ENCODE measurements at places on chromosomes 11 and 22.

GRCh38 chr22:20571078-20571503 lies 63.7 kb downstream of the MED15 start:
- no peak for DNase-seq

- no peak for DNase-seq
These were observed 7.3 kb upstream of the AMBRA1 start for GRCh38 chr11:46601129-46601528.

DNA sequence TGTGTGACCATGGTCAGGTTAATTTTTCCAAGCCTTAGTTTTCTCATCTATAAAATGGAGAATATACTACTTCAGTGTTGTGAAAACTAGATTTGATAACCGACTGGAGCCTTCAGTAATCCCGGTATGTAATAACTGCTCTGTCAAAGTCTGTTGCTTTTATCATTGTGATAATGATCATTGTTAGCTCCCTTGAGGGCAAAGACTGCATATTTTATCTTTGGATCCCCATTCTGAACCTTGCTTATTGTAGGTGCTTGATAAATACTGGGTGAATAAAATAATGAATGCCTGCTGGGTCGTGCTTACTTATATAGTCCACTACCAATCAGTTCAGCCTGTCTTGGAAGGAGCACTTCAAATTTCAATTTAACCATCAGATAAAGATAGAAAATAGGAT lies 105.3 kb downstream of the ARFGAP2 start:
- DNase-seq: no peak

- DNase-seq: no peak
These were observed 749.8 kb upstream of the ARHGAP42 start for GRCh38 chr11:99937330-99937729.

DNA sequence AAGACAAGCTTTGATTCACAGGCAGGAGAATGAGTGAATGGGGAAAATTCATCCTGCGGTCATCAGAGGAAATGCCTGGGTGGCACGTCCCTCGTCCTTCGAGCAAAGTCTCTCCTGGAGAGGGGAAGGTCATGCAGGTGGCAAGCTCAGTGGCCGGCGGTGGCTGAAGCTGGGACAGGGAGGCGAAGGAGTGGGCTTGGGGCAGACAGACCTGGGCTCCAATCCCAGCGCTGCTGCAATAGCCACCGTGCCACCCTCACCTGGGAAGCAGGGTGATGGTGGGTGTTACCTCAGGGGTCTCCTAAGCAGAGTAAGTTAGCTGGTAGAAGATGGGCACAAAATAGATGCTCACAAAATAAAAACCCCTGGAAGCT lies 22.4 kb upstream of the CACNG2 start:
- no peak for DNase-seq

DNA sequence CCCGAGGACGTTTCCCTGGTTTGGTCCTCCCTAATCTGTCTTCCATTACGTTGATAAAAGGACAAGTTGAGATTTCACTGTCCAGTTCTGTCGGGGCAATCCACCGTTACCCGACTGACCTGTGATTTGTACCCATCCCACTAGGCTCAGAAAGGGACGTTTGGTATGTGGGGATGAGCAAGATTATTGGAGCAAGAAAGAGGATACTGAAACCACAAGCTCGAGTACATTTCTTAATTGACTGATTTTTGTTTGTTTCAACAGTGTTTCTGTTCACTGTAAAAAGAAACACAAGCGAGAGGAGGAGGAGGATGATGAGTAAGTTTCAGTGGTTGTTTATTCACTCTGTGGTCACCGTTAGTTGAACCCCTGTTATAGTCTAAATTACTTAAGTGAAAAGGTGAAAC lies 969 bp downstream of the CCDC117 start:
- DNase-seq: no peak

DNA sequence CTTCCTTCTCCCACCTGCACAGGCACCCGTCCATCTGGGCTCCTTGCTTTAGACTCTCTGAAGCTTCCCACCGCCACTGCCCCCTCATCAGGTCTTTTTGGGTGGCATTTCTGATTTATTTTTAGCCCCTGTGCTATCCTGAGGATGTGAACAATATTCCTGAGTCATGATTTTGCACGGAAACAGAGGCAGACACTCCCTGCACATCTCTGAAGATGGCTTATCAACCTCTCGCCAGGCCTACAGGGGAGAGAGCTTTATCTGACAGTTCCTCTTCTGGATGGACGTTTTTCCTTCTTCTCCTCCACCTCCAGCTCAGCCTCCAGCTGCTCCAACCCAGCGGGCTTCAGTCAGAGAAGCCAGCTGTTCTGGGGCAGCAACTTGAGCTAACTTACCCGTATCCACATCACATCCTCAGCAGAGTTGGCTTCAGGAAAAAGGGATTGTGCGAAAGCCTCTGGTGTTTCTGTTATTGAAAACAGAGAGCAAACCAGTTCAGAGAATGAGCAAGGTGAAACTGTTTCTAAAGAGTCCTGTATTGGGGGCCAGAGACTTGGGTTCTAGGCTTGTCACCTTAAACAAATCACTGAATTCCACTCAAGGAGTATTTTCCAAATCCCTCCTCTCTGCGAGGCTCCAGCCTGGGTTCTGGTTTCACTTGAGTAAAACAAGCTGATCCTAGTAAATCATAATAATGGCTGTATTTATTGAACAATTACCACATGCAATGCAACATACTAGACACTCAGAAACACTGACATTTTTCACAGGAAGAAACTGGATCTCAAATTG lies 33.1 kb upstream of the ETS1 start:
- DNase-seq: no peak

- no peak for DNase-seq
These were observed 2.6 kb upstream of the LRFN4 start for GRCh38 chr11:66854231-66854661.

DNA sequence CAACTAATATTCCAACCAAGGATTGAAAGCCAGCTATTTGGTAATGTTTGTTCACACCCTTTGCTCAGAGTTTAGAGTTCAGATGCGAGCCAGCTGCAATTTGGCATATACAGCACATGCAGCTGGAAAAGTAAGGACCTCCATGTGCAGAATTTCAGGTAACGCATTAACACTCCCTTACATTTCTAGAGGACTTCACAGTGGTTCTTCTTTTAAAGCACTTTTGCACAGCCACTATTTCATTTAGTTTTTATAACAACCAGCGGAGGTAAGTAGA lies 3.4 kb downstream of the POU2AF3 start:
- DNase-seq: no peak

DNA sequence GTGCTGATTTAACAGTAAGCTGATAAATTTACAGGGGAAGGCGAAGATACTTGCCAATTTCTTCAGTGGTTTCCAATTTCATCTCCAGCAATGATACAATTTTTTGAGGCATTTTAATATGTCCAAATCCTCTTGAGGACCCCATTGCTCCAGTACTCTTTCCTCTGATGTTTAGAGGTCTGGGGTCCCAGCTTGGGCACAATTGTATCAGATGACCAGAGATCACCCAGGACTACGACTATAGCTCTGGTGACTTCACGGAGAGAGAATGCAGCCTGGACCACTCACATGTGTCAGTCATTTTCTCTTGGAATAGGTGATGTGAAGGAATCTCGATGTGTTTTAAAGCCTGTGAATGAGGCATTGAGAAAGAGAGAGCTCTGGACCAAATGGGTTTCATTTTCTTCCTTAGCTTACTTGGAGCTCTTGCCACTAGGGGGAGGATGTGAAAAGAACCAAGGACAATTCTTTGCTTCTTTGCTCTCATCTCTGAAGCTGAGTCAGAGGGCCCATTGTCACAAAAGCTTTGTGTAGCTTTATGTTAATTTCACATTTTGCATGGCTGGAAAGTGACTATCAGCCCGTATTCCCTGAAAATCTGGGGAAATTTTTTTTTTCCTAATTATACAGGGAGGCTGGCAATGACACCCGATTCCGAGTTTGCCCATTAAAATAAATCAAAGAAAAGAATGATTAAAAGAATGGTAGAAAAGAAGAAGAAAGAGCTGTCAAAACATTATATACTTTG lies 6.7 kb upstream of the CCDC90B start:
- DNase-seq: no peak

- DNase-seq: no peak
These were observed 52.7 kb upstream of the SHANK2 start for GRCh38 chr11:71305041-71305440.

GRCh38 chr22:49333206-49333605 lies 494.5 kb downstream of the BRD1 start:
- DNase-seq: no peak

DNA sequence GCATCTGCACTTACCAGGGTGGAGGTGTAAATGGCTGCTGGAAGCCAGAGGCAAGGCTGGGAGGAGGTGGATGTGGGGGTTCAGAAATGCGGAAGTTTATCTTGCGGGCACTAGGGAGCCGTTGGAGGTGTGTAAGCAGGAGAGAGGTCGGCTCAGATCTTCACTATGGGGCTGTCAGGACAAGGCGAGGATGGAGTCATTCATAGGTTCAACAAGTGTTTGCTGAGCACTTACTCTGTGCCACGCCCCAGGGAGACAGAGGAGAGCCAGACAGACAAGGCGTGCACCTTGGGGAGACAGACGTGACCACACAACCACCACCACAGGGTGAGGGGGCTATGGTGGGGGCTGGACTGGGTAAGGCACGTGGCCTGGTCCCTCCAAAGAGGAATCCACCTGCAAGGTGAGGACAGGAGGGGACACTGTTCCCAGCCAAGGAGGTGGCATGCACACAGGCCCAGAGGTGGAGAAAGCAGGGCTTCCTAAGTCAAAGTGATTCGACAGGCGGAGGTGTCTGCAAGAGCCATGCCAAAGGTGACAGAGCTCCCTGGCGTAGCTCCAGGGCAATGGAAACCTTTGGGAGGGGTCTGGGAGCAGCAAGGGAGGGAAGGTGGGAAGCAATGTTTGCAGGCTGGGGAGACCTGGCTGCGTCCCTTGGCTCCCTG lies 30.8 kb upstream of the TCF20 start:
- DNase-seq: no peak

GRCh38 chr11:61918251-61918937 lies 1.0 kb upstream of the RAB3IL1 start:
- no peak for DNase-seq
